ENCODE measurements at places on chromosomes 13 and 19.

DNA sequence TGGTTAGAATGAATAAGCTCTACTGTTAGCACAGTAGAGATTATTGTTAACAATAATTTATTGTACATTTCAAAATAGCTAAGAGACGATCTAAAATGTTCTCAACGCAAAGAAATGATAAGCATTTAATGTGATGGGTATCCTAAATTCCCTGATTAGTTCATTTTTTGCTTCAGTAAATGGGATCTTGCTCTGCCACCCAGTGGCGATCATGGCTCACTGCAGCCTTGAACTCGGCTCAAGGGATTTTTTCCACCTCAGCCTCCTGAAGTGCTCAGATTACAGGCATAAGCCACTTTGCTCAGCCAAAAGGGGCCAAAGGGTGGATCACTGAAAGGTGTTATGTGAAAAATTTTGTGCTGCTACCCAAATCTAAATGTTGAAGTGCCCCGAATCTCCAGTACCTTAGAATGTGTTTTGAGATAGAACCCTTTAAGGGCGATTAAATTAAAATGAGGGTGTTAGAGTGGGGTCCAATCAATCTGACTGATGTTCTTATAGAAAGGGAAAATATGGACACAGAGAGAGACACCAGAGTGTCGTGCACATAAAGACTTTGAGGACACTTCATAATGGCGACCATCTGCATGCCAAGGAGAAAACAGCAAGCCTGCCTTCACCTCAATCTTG, 31.5 kb upstream of the ZNF766 start:
- DNase-seq: peak; percentile 72

- no peak for DNase-seq
Measured at GRCh38 chr19:2488942-2489731, 13.2 kb downstream of the GADD45B start.

DNA sequence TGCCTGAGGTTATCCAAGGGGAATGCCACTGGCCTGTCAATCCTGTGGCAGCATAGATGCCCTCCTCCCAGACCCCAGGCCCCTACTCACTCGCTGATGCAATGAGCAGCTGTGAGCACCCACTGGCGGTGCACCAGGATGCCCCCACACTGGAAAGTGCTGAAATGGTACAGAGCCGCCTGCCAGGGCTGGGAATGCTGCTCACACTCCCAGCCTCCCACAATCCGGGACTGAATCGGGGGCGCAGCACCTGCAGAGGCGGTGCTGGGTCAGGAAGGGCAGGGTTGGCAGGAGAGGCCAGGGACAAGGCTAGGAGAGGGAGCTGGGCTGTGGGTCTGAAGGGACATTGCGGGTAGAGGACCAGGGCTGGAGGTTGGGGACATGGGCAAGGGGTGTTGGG, 2.0 kb downstream of the KLK1 start:
- DNase-seq: no peak

DNA sequence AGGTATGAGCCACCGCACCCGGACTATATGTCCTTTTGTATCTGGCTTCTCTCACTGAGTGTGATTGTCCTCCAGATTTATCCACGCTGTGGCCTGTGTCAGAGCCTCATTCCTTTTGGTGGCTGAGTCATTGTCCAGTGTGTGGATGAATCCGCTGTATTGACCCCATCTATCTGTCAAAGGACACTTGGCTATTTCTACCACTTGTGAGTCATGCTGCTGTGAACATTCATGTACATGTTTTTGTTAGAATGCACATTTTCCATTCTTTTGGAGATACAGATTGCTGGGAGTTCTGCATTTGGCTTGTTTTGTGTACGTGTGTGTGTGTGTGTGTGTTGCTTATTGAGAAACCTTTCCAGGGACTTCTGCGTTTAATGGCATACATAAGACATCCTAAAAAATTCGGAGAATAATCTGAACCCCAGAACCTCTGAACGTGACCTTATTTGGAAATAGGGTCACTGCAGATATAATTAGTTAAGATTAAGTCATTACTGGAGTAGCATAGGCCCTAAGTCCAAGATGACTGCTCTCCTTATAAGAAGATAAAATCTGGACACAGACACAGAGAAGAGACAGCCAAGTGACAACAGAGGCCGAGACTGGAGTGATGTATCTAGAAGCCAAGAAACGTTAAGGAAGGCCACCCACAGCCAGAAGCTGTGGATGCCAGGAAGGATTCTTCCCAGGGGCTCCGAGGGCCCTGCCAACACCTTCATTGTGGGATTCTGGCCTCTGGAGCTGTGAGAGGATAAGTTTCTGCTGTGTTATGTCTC, 4.9 kb upstream of the GIPC3 start:
- no peak for DNase-seq

DNA sequence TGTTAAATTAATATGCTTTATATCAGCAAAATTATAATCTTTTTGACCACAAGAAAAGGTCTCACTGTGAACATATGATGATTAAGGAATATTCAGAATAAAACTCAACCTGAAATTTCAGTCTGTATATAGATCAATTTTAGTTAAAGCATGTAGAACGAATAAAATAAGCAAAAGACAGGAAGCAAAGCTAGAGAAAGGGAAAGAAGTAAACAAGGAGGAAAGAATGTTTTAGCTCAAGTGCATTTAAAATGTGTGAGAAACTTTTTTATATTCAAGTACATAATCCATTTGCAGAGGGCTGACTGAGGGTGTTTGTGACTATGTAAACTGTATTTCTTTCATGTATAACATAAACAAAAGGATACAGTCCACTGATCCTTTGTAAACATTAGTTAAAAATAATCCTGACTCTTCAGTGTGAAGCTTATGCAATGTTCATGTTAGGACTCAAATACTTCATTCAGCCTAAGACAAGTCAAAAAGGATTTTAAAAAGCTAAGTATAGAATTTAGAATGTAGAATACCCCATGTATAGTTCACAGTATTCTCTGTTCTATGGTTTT, 472.1 kb downstream of the DIAPH3 start:
- no peak for DNase-seq
